ENCODE measurements at places on chromosomes 6 and 20.

- H3K27ac ChIP-seq: no peak overlapping the region
- H3K27me3 ChIP-seq: no peaks in the 10 kb centered on the region
- H3K4me3 ChIP-seq: no peak overlapping the region
- H3K4me1 ChIP-seq: peaks cover 10% of the 10 kb centered on the region
- peaks cover 3% of the 10 kb centered on the region for H3K36me3 ChIP-seq
- DNase-seq: no peak
These were observed 48.9 kb downstream of the CLIC5 start for GRCh38 chr6:45966797-45967196.

GRCh38 chr6:17705428-17705777 is 1.3 kb downstream of the NUP153 start:
- peaks cover 34% of the 10 kb centered on the region for H3K4me1 ChIP-seq
- peak overlapping the region; percentile 95 for H3K4me3 ChIP-seq
- DNase-seq: no peak

DNA sequence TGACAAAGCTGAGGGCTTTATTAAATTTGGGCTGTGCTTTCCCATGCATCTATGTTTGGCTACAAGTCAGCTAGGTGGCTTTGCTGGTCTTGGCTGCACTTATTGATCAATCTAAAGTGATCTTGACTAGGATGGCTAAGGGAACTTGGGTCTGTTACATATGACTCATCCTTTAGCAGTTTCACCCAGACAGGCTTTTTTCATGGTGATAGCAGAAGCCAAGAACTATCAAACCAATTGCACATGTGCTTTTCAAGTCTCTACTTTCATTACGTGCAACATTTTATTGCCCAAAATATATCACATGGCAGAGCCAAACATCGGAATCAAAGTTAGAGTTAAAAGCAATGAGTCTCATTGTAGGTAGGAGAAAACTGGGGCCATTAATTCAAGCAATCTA is 626.3 kb downstream of the TENT5A start:
- H3K36me3 ChIP-seq: no peaks in the 10 kb centered on the region
- no peak for DNase-seq

- no peak for DNase-seq
- H3K27ac ChIP-seq: no peak overlapping the region
- no peak overlapping the region for H3K4me3 ChIP-seq
- H3K36me3 ChIP-seq: no peaks in the 10 kb centered on the region
- H3K4me1 ChIP-seq: no peaks in the 10 kb centered on the region
These were observed 303.8 kb upstream of the MAN1A1 start for GRCh38 chr6:119653329-119653728.

DNA sequence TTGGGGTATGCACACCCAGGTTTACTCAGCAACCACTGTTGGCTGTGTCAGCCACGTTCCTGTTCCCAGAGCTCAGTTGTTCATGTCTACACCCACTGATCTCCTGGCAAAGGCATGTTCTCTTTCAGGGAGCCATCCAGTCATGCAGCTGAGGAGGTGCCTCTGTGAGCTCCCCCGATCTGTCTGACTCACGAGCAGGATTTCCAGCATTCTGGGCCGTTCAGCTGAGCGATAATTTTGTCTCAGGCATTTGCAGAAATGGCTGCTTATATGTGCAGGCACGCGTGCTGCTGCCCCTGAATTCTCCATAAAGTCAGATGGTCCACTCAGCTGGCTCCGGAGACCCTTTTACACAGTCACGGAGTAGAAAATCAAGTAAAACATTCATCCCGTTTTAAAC is 78.4 kb upstream of the IYD start:
- peaks cover 2% of the 10 kb centered on the region for H3K36me3 ChIP-seq
- H3K4me1 ChIP-seq: no peaks in the 10 kb centered on the region
- DNase-seq: no peak

DNA sequence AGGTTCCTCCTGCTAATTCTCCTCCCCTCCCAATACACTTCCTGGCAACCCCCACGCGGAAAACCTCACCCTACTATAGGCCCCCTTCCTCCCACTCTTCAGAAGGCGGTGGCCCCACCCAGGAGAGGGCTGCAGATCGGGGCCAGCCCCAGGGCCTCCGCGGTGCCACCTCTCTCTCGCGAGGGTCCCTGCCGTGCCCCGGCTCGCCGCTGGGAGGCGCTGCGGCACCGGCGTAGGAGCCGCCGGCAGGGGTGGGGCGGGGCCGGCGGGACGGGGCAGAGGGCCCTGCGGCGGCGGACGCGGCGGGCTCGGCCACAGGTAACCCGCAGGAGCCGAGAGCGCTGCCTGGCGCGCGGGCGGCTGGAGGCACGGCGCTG is at the start of gene ANKRD6:
TSS of gene ANKRD6 (plus strand) at position 278 of the 377 bp plus-strand sequence. CDS start 133,825 bp downstream, outside the sequence.
- H3K4me3 ChIP-seq: peak within 1 kb of the TSS; percentile 86
- peaks cover 16% of the 10 kb centered on the region for H3K4me1 ChIP-seq
- H3K36me3 ChIP-seq: no peaks in the 10 kb centered on the region
- H3K27ac ChIP-seq: peak within 1 kb of the TSS; percentile 70
- DNase-seq: peak; percentile 79

- H3K4me3 ChIP-seq: no peak overlapping the region
- H3K36me3 ChIP-seq: no peaks in the 10 kb centered on the region
- DNase-seq: no peak
- H3K4me1 ChIP-seq: peaks cover 3% of the 10 kb centered on the region
- peaks cover 6% of the 10 kb centered on the region for H3K27me3 ChIP-seq
- H3K27ac ChIP-seq: no peak overlapping the region
These were observed 71.9 kb upstream of the CNR1 start for GRCh38 chr6:88238065-88238464.

DNA sequence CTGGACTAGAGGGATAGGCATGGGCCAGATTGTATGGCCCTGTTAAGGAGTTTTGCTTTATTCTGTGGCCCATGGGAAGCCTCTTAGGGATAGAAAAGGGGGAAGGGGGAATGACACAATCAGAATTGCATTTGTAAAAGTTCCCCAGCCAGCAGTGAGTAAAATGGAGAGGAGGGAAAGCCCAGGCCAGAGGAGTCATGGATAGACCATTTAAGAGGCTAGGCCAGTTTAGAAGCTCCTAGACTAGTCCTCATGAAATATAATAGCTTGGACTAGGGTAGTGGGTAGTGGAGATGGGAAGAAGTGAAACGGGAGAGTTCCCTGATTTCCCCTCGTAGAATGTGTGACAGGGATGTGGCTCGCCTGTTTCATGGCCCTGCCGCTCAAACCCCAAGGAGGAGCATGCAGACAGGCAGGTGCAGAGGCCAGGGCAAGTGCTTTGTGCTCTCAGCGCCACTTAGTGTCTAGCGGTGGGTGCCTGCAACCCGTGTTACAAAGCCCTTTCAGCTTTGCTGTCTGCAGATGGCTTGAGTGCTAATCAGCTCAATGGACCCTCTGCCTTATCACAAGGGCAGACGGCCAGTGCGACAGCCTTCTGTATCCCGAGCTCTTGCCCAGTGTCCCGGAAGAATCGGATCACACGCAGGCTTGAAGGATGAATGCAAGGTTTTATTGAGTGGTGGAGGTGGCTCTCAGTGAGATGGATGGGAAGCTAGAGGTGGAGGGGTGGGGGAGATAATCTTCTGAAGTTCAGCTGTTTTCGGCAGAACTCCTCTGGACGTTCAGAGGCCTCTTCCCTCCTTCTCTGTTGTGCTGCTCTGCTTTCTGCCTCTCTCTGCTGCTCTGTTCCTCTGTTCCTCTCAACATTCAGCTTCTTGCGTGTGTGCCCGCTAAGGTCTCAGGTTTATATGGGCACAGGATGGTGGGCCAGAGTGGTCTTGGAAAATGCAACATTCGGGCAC is 141.1 kb downstream of the CEP57L1 start:
- peak overlapping the region; percentile 1 for H3K27ac ChIP-seq
- peaks cover 7% of the 10 kb centered on the region for H3K4me1 ChIP-seq
- H3K27me3 ChIP-seq: no peaks in the 10 kb centered on the region
- H3K4me3 ChIP-seq: no peak overlapping the region
- no peaks in the 10 kb centered on the region for H3K36me3 ChIP-seq

- no peak for DNase-seq
- no peaks in the 10 kb centered on the region for H3K36me3 ChIP-seq
- no peaks in the 10 kb centered on the region for H3K27me3 ChIP-seq
- no peaks in the 10 kb centered on the region for H3K4me1 ChIP-seq
- H3K4me3 ChIP-seq: no peak overlapping the region
These were observed 145.3 kb downstream of the TFAP2B start for GRCh38 chr6:50963952-50964351.

- H3K4me1 ChIP-seq: peaks cover 4% of the 10 kb centered on the region
- H3K27ac ChIP-seq: no peak overlapping the region
- peaks cover 4% of the 10 kb centered on the region for H3K36me3 ChIP-seq
- DNase-seq: no peak
- H3K4me3 ChIP-seq: no peak overlapping the region
These were observed 7.9 kb upstream of the TBPL1 start for GRCh38 chr6:133945158-133945557.

GRCh38 chr20:48527771-48528170 is 300.0 kb downstream of the PREX1 start:
- no peak overlapping the region for H3K4me3 ChIP-seq
- no peak overlapping the region for H3K27ac ChIP-seq
- peaks cover 2% of the 10 kb centered on the region for H3K36me3 ChIP-seq

DNA sequence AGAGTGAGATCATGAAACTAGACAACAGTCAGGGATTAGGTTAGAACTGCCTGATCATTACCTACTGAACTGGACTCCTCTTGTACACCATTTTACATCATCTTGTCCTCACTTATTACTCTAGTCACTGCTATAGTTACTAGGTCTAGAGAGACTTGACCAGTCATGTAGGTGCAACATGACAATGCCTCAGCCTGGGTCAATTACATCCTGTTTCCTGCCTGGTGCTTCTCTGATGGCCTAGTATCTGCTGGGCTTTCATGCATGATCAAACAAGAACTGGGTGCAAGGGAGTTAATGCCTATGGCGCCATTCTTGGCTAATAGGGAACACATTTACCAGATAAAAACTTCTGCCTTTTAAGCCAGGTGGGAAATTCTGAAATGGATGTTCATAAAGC is 39.2 kb upstream of the MMS22L start:
- peaks cover 9% of the 10 kb centered on the region for H3K27me3 ChIP-seq
- H3K27ac ChIP-seq: no peak overlapping the region
- H3K4me1 ChIP-seq: no peaks in the 10 kb centered on the region

DNA sequence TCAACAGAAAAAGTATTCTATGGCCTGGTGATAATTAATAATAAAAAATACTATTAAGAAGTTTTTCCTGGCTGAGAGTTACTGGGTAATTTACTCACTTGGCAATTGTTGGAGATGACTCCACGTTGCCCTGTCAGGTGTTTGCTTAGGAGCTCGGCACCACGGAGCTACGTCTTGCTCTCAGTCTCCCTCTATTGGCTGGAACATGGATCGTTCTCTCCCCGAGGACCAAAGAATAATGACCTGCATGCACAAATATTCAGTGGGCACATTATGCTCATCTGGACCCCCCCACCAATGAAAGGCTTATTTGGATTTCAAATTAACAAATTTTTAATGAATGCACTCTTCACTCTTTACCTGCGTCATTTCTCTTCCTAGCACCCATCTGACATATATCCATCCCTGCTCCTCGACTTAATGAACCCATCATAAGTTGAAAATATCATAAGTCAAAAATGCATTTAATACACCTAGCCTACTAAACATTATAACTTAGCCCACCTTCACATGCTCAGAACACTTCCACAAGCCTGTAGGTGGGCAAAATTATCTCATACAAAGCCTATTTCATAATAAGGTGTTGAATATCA is 71.0 kb upstream of the CD83 start:
- no peak overlapping the region for H3K27ac ChIP-seq
- H3K4me3 ChIP-seq: no peak overlapping the region
- H3K4me1 ChIP-seq: peaks cover 4% of the 10 kb centered on the region
- peaks cover 10% of the 10 kb centered on the region for H3K36me3 ChIP-seq
- DNase-seq: no peak
